ENCODE measurements at places on chromosomes 2 and 18.
A peak's percentile ranks its signal among the peaks of the same experiment; 100 is the strongest.

- no peak for DNase-seq
These were observed 66.5 kb downstream of the GLS start for GRCh38 chr2:190947141-190947540.

GRCh38 chr2:46815121-46815802, 100.3 kb downstream of the MCFD2 start:
- no peak for DNase-seq

GRCh38 chr2:70340761-70341476, 39.1 kb upstream of the FAM136A start:
- peak; percentile 72 for DNase-seq

DNA sequence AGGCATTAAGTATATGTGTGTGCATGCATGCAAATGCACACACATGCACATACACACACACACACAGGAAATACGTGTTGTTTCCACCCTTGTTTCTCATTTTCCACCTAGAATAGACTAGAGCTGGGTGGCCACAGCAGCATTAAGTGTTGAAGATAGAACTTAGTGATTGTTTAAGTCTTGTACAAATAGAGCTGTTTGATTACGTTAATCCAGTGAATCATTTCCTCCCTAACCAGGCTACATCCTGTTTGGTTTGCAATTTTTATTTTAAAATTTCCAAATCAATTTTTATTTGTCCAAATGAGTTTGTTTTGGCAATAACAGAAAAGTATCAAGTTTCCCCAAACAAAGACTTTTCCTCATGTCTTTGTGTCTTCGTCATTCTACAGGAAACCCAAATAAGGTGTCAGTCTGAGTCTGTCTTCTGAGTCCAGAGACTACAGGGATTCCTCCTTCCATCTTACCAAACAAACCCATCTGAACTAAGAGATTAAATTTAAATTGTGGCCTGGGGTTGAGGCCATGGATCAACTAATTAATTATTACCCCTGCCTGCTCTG, 74.6 kb upstream of the GALNT5 start:
- no peak for DNase-seq
